ENCODE measurements at places on chromosomes 3 and 15.

GRCh38 chr15:87669846-87670245 lies 586.7 kb downstream of the NTRK3 start:
- no peak for DNase-seq
- H3K27ac ChIP-seq = no peak overlapping the region
- no peaks in the 10 kb centered on the region for H3K4me1 ChIP-seq
- no peak overlapping the region for H3K4me3 ChIP-seq
- no peaks in the 10 kb centered on the region for H3K27me3 ChIP-seq
- H3K36me3 ChIP-seq = no peaks in the 10 kb centered on the region

DNA sequence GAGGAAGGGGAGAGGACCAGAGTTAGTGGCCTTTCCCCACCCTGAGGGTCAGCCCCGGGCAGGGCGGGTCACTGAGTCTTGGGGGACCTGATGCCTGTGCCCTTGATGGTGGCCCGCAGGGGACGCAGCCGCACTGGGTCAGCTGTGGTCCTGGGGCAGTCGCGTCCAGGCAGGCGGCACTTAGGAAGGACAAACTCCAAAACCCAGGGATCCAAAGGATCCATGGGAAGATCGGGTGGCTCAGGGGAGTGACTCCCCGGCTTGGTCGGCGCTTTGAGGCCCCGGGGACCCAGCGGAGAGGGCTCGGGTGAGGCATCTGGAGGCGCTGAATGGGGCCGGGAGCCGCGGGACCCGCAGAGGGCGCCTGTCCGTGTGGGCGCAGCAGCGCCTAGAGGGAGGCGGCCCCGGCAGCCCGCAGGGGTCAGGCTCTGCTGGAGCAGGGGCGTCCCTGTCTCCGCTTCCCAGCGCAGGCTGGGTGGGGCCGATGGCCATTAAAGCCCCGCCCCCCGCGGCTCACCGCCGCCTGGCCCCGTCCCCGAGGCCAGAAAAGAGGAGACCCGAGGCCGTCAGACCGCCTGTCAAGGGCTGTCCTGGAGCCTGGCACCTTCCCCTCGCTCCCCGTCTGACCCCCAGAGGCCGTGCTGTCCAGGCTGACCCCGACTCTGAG lies 17.5 kb downstream of the CIDEC start:
- H3K27me3 ChIP-seq = no peaks in the 10 kb centered on the region
- H3K4me1 ChIP-seq = peaks cover 49% of the 10 kb centered on the region
- DNase-seq = no peak
- peak overlapping the region; percentile 86 for H3K27ac ChIP-seq
- peak overlapping the region; percentile 45 for H3K4me3 ChIP-seq
- no peaks in the 10 kb centered on the region for H3K36me3 ChIP-seq

- DNase-seq = no peak
- no peaks in the 10 kb centered on the region for H3K36me3 ChIP-seq
- no peak overlapping the region for H3K27ac ChIP-seq
- H3K4me3 ChIP-seq = no peak overlapping the region
Observed at GRCh38 chr3:11274566-11275142, 2.5 kb downstream of the ATG7 start.

DNA sequence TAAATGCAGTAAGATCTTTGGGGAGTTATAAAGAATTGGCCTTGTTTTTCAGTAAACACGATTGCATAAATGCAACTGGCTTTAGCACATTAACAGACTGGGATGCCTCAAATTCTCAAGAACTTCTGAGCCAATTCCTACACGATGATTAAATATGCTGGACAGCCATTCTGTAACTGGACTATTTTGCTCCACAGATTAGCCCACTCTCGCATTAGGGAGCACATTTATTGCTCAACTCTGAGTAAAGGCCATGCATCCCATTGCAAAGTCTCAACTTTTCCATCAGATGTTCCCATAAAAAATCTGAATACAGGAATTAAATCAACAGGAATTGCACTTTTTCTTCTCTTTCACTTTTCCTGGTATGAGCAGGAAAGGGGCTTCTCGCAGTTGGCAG lies 66.7 kb upstream of the PRICKLE2 start:
- H3K27me3 ChIP-seq = no peaks in the 10 kb centered on the region
- no peaks in the 10 kb centered on the region for H3K36me3 ChIP-seq
- H3K27ac ChIP-seq = no peak overlapping the region
- DNase-seq = no peak

DNA sequence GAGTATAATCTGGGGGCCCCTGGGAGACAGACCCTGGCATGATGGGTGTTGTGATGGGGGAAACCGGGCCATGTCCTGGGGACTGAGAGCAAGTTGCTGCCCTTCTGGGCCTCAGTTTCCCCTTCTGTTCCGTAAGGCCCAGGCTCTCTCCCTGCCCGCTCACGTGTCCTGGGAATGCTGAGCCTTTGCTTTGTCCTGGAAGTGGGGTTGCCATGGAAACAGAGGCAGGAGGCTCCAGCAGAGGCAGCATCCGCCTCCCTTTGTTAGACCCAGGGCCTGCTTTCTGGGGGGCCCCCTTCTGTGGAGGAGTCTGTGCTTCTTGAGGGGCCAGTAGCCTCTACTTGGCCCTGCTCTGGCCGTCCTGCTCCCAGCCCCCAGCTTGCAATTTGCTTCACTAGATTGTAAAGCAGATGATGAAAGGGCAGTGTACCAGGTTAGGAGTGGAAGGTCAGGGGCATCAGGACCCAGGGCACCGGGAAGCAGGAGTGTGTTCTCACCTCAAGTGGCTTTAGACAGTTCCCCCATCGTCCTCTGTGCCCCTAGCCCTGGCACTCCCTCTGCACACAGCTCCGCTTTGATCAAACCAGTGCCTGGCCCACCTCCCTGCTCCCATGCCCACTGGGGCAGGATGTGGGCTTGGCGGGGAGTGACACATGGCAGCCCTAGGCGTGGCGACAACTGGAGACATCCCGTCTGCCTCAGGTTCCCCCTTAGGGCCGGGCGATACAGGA lies 105.6 kb downstream of the FBLN2 start:
- no peaks in the 10 kb centered on the region for H3K36me3 ChIP-seq
- peaks cover 21% of the 10 kb centered on the region for H3K4me1 ChIP-seq
- no peak overlapping the region for H3K27ac ChIP-seq

- DNase-seq = no peak
- no peaks in the 10 kb centered on the region for H3K27me3 ChIP-seq
- no peaks in the 10 kb centered on the region for H3K36me3 ChIP-seq
- H3K4me3 ChIP-seq = no peak overlapping the region
Observed at GRCh38 chr3:59300733-59301132, 250.9 kb upstream of the CFAP20DC start.

- H3K27me3 ChIP-seq = no peaks in the 10 kb centered on the region
- no peak for DNase-seq
- H3K4me1 ChIP-seq = no peaks in the 10 kb centered on the region
- no peak overlapping the region for H3K27ac ChIP-seq
- no peaks in the 10 kb centered on the region for H3K36me3 ChIP-seq
- H3K4me3 ChIP-seq = no peak overlapping the region
Observed at GRCh38 chr3:109804697-109805096, 467.4 kb upstream of the DPPA4 start.

DNA sequence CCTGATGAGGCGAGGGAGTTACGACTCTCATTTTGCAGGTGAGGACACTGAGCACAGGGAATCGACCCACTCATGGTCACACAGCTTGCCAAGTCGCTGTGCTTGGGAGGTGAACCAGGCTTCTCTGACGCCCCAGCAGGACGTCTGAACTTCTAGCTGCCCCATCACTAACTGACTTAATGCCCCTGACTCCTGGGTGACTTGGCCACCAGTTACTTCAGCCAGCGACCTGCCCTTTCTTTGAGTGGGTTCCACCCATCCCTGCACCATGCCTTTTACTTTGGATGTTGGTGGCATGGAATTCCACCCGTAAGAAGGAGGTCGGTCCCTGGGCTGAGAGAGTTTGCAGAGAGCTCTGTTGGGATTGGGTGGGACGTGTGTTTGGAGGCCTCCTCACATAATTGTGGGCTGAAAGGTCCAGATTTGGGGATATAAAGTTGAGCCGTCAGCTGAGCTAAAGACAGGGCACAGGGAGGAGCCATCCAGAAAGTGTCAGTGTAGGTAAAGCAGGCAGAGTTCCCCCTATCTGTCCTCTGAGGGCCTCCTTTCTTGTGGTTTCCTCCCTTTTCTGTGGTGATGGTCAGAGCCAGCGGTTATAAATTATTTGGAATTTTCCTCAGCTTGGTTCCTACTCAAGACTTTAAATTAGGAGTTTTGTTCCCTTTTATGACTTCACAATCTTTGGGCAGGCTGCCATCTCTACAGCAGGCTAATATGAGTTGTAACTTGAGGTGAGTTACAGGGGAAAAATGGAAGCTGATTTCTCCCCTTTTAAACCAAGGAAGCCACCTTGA lies 55.0 kb downstream of the FLNB start:
- no peak for DNase-seq
- peaks cover 97% of the 10 kb centered on the region for H3K4me1 ChIP-seq
- no peaks in the 10 kb centered on the region for H3K36me3 ChIP-seq
- peak overlapping the region; percentile 82 for H3K27ac ChIP-seq
- H3K27me3 ChIP-seq = no peaks in the 10 kb centered on the region

DNA sequence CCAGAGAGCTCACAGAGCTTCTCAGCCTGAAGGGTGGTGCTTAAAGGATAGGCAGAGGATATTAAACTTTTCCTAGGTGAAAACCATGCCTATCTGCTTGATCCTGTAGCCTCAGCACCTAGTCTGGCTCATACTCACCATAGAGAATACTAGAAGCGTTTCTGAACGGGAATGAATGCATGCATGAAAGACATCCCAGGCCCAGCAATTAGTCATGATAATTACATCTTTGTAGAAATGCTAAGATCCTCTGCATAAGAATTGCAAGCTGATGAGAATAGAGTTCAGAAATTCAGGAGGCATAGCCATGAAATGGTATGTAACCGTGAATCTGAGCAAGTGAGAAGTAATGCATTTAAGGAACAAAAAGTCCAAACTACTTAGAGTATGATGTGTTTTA lies 5.9 kb upstream of the TMEM108 start:
- DNase-seq = no peak
- H3K4me1 ChIP-seq = peaks cover 1% of the 10 kb centered on the region
- H3K4me3 ChIP-seq = no peak overlapping the region
- H3K36me3 ChIP-seq = no peaks in the 10 kb centered on the region

DNA sequence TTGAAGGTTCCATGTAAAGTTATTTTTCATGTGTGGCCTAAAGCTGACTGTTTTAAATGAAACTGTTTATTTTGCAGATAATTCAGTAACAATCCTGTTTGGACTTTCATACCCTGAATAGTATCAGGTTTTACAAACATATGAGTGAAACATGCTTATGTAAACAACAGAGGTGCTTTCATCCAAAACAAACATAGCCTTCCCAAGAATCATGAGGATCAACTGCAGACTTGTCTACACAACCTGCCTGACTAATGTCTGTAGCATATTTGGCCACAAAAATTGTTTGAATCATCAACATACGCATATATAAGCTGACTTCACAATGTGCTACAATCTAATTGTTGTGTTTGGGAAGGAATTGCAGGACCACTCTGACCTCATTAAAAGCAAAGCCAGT lies 190.4 kb downstream of the DIPK2A start:
- no peaks in the 10 kb centered on the region for H3K36me3 ChIP-seq
- no peak for DNase-seq
- H3K27ac ChIP-seq = no peak overlapping the region
- no peaks in the 10 kb centered on the region for H3K27me3 ChIP-seq
- no peak overlapping the region for H3K4me3 ChIP-seq
- H3K4me1 ChIP-seq = no peaks in the 10 kb centered on the region

DNA sequence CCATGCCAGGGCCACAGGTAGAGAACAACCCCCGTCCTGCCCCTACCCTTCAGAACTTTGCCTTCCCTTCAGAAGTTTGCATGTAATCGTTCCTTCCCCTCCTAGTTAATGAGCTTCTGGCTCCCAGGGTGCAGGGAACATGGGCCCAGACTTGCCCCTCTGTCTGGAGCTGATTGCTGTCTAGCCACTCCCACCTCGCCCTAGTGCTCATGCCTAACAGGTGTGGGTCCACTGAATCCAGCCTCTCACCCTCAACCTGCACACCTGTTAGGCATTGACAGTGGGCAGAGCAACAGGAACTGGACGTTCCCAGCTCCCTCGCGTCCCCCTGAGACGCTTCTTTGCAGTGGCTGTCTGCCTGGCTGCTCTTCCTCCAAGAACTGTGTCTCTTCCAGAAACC lies 40.3 kb downstream of the WNT5A start:
- H3K27ac ChIP-seq = no peak overlapping the region
- H3K27me3 ChIP-seq = no peaks in the 10 kb centered on the region
- no peak for DNase-seq
- H3K4me3 ChIP-seq = no peak overlapping the region
- H3K4me1 ChIP-seq = no peaks in the 10 kb centered on the region

- no peak for DNase-seq
- no peak overlapping the region for H3K4me3 ChIP-seq
- H3K4me1 ChIP-seq = no peaks in the 10 kb centered on the region
- H3K27me3 ChIP-seq = no peaks in the 10 kb centered on the region
Observed at GRCh38 chr15:39860200-39860599, 59.9 kb downstream of the GPR176 start.

- H3K4me3 ChIP-seq = no peak overlapping the region
- no peaks in the 10 kb centered on the region for H3K36me3 ChIP-seq
- no peak for DNase-seq
Observed at GRCh38 chr3:148455098-148455497, 242.6 kb upstream of the AGTR1 start.

DNA sequence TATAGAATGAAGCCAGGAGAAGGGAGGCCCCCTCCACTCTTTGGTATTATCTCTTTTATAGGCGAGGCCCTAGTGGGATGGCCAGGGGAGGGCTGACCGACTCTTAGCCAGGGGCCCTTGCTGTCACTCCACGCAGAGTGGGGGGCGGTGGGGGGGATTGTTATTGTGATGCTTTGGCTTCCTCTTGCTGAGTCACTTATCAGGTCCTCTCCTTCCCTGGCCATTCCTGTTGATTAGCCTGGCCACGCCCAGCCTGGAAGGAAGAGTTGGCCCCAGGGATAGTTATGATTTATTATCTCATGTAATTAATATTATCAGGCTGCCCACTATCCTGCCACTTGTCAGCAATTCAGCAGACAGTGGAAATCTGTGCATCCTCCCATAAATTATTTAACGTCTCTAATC lies 25.5 kb upstream of the SKOR1 start:
- H3K27ac ChIP-seq = no peak overlapping the region
- no peak for DNase-seq
- no peak overlapping the region for H3K4me3 ChIP-seq
- no peaks in the 10 kb centered on the region for H3K36me3 ChIP-seq
- H3K27me3 ChIP-seq = no peaks in the 10 kb centered on the region
- no peaks in the 10 kb centered on the region for H3K4me1 ChIP-seq

DNA sequence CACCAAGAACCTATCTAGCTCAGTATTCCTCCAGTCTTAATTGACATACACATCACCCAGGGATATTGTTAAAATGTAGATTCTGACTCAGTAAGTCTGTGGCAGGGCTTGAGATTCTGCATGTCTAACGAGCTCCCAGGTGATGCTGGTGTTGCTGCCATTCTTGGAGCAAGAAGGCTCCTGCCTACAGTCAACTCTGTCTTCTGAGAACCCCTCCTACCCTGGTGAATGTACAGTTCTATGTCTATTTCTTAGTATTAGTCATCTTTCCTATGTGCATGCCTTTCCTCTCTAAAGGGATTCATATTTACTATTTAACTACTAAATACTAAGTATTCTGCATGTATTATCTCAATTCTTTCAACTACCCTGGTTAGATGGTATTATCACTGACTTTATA lies 268.7 kb downstream of the EDEM1 start:
- H3K36me3 ChIP-seq = no peaks in the 10 kb centered on the region
- H3K27me3 ChIP-seq = no peaks in the 10 kb centered on the region
- H3K4me3 ChIP-seq = no peak overlapping the region
- no peak overlapping the region for H3K27ac ChIP-seq
- no peaks in the 10 kb centered on the region for H3K4me1 ChIP-seq

GRCh38 chr3:102536456-102536855 lies 101.6 kb downstream of the ZPLD1 start:
- H3K36me3 ChIP-seq = no peaks in the 10 kb centered on the region
- H3K4me1 ChIP-seq = no peaks in the 10 kb centered on the region
- H3K27me3 ChIP-seq = no peaks in the 10 kb centered on the region
- H3K4me3 ChIP-seq = no peak overlapping the region

GRCh38 chr3:71195492-71195891 lies 388.0 kb downstream of the FOXP1 start:
- peaks cover 5% of the 10 kb centered on the region for H3K36me3 ChIP-seq
- no peak overlapping the region for H3K27ac ChIP-seq
- DNase-seq = no peak
- no peaks in the 10 kb centered on the region for H3K4me1 ChIP-seq

Measured in esophagus muscularis mucosa (tissue), 4 donors.